ENCODE measurements at places on chromosomes 5 and 9. TPM values are rescaled to one million over a fixed set of nuclear protein-coding genes. Genes with fewer than 3 reads are reported as not detected.

ADAM19 gene
- 29.1 TPM for total RNA-seq

PPIP5K2 gene
- total RNA-seq: 40.4 TPM

PCDHGC4 gene
- not detected for total RNA-seq

GRCh38 chr5:53399926-53400697, 80.3 kb upstream of the FST start:
- no peaks in the 10 kb centered on the region for H3K27me3 ChIP-seq
- H3K4me3 ChIP-seq: no peak overlapping the region
- H3K36me3 ChIP-seq: no peaks in the 10 kb centered on the region
- DNase-seq: no peak

GRCh38 chr5:180194410-180195345, 14.3 kb downstream of the RASGEF1C start:
- H3K4me1 ChIP-seq: no peaks in the 10 kb centered on the region
- no peak overlapping the region for H3K4me3 ChIP-seq
- H3K27me3 ChIP-seq: peaks cover 4% of the 10 kb centered on the region
- DNase-seq: no peak

GRCh38 chr9:134942011-134942787, 24.5 kb upstream of the FCN1 start:
- no peak overlapping the region for H3K27ac ChIP-seq
- no peaks in the 10 kb centered on the region for H3K4me1 ChIP-seq
- H3K4me3 ChIP-seq: no peak overlapping the region
- DNase-seq: no peak
- no peaks in the 10 kb centered on the region for H3K36me3 ChIP-seq

- peaks cover 12% of the 10 kb centered on the region for H3K4me1 ChIP-seq
- peak overlapping the region; percentile 88 for H3K27ac ChIP-seq
- no peaks in the 10 kb centered on the region for H3K27me3 ChIP-seq
- no peak for DNase-seq
These were observed 12.5 kb downstream of the MRPS27 start for GRCh38 chr5:72307573-72307967.

Data from CD4-positive, alpha-beta T cell (primary cell).